Activated CD4-positive, CD25-positive, alpha-beta regulatory T cell (primary cell): ENCODE measurements at places on chromosomes 7 and 10.

DNA sequence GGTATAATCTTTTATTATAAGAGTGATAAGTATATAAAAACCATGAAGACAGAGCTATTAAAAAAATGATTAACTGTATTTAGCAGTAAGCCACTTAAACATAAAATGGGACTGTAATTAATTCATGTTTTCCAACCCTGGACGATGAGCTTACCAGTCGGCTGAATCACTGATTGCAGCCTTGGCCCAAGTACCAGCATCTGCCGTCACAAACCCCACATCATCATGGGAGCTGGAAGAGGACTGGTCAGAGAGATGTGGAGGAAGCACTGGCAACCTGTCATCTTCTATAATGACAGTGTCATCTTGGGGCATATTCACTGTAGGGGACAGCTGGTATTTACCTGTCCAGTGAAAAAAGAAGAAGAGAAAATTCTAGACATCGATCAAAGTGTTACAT is 473.6 kb downstream of the PARD3 start:
- no peak for DNase-seq

DNA sequence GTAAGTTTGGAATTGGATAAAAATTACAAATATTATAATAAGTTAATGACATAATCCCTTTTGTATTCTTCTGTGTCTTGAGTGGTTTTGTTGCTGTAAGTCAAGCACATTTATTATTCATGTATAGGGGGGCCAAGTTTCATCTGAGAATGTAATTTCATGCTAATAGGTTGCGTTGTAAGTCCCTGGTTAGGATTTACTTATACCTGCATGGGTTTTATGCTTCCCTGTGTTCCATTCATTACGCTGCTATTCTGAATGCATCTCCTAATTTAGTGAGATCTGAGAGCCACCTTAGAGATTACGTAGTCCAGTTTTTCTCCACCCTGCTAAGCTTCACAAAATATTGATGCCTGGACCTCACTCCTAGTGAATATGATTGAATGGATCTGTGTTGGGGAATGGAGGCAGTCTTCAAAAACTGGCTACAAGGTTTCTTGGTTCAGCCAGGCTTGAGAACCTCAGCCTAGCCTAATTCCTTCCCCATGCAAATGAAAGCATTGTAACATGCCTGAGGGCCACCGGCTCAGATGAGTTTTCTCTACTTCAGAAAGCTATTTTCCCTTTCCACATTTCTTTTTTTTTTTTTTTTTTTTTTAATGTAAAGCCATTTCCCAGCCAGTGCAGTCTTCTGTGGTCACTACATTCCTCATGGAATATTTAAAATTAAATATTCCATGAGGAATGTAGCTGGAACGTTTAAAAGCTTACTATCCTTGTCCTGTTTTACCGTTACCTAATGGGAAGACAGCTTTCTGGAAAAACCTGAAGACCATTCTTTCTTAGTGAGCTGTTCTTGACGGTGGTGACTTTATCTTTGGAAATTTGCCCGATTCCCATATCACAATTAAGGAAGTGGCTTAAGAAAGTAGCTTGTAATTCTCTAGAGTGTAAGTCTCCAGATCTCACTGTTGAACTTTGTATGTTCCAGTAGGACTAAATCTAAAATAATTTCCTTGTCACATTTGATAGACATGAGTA is 16.0 kb downstream of the PAPSS2 start:
- no peak for DNase-seq

DNA sequence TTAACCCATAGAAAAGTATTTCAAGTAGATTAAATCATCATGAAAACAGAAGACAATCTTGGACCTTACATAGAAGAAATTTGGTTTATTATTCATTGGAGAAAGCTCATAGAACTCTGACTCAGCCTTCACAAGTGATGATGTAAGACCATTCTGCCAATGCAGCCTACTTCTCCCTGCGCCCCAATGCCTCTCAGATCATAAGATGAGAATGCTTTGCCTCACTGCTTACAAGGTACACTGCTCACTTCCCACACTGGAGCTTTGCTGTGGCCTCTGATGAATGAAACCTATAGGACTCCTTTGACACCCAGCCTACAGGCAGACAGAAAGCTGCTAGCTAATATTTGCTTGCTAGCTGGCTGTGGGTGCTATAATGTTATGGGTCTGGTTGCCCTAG is 569.4 kb upstream of the STEAP1 start:
- no peak for DNase-seq

DNA sequence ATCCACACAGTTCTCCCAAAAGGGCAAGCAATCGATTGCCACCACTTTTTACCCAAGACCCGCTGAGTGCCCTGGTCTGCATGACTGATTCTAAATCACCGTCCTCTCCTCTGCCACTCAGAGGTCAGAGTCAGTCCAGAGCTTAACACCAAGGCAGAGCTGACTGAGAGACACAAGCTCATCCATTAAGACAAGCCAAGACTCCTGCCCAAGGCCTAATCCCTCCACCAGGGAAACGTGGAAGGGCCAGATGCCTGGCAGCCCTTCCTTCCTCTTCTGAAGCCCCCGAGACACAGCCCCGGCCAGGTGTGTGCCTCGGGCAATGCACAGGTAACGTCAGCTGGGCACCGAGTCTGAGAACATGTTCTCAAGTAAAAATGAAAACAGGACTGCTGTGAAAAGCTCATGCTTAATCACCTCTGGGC is 51.7 kb downstream of the DIP2C start:
- no peak for DNase-seq

DNA sequence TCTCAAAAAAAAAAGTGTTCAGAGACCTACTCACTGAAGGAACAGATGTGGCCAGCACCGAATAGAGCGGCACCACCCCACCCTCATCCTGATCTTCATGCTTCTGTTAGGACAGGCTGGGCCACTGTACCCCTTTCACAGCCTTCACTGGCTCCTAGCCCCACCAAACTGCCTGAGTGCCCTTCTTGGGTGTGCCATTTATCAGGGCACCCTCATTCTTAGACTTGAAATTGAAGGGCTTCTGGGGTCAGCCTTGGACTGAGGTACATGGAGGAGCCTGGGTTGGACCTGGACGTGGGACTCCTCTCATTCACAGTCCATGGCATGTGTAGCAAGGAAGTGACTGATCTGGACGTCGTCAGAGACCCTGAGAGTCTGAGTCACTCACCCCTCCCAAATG is 190.3 kb downstream of the COBL start:
- DNase-seq = no peak

GRCh38 chr7:48004032-48004431 is 24.6 kb upstream of the HUS1 start:
- DNase-seq = no peak

DNA sequence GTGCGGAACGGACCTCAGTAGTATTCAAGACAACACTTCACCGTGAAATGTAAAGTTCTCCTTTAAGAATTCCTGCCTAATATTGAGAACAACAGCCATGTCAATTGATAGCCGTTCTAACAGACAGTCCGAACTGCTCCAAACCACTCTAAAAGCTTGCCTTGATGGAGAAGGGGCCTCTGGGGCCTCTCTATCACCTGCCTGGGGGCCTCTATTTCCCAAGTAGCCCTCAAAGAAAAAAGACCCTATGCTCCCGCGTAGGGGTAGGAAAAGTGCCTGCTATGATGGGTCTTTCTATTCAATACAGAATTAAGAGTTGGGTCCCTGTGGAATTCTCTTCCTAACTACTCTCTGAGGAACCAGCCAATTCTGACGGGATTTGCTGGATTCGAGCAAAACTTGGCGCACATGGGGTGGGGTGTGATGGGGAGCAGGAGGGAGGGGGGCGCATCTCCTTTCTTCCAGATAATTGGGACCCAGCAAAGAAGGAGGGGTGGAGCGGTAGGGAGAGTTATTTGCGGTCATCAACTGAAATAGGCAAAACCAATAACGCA is 8.3 kb upstream of the DLX6 start:
- DNase-seq = no peak

DNA sequence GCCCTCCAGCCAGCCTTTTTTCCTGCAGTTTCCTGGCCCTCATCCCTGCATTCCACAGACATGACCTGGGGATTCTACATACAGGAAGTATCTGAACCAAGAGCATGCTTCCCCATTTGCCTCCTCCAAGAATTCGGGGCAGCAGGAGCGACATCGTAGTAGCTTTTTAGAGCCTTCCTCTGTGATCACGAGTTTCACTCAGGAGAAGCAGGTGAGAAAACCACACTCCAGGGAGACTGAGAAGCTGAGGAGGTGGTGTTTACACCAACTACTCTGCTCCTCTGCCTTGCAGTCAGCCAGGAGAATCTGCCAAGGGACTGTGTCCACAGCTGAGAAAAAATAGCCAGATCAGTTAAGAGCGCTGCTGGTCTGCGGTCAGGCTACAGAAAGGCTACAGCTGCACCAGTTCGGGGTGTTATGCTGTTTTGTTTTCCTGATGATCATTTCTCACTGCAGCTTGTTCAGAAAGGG is 54.1 kb downstream of the HSPA12A start:
- no peak for DNase-seq

DNA sequence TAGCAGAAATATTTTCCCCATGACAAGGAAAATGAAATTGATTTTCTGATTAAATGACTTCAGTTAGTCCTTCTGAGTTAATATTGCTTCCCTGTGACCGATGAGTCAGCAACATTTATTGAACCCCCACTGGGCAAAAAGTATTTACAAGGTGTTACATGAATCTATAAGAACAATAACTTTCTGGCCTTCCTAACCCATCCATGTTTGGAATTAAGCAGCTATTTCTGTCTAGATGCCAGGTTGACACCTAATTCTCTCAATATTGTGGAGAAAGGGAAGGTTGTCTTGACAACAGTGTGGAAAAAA is 112.9 kb upstream of the JAZF1 start:
- DNase-seq = no peak

DNA sequence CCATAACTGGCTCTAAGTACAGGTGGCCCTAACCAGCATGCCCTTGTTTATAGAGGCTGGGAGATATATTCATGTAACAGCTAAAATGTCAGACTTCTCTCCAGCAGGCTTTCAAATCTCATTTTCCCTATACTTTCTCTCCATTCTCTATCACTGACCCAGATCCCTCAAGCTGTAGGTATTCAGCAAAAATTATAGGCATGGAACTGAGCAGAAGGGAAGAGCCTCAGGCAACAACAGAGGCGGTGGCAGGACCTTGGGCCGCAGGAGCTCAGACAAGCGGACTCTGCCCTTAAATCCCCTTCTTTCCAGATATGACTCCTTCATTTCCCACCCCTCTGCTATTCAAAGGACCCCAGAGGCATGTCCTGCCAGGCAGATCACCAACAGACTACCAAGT is 417.4 kb downstream of the PLXNA4 start:
- no peak for DNase-seq

GRCh38 chr7:16739863-16740622 is 13.5 kb upstream of the TSPAN13 start:
- DNase-seq = no peak

GRCh38 chr10:85946713-85947326 is 419.8 kb downstream of the GRID1 start:
- no peak for DNase-seq

DNA sequence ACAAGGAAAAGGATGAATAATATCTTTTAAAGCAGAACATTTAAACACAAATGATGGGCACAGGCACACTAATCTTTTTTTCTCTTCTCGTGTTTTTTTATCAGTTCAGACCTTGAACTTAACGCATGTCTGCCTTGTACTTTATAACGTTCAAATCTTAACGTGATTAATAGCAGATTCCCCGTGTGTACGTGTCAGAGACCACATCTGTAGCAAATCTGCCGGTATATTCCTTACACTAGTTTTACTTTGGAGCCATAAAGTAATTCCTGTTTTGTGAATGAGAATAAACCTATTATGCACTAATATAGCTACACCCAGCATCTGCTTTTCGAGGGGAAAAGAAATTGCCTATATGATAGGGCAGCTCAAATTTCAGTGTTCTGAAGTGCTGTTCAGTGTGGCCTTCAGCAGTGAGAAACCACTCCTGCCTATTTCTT is 166.0 kb upstream of the TCF7L2 start:
- DNase-seq = no peak

DNA sequence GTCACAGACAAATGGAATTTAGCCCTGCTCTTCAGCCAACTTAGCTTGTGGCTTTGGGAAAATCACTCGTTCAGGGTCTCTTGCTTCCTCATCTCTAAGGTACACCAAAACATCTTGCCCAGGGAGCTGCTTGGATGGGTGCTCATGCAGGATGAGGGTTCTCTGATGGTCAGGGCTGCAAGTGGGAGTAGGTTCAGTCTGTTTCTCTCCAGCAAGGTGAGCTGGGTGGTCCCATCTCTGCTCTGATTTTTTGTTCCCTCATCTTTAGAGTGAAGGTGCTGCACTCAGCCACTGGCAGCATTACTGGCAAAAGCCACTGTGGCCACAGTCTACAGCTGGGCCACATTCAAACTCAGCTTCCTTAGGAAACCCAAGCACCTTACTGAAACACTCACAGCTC is 149.9 kb upstream of the GPR26 start:
- no peak for DNase-seq

DNA sequence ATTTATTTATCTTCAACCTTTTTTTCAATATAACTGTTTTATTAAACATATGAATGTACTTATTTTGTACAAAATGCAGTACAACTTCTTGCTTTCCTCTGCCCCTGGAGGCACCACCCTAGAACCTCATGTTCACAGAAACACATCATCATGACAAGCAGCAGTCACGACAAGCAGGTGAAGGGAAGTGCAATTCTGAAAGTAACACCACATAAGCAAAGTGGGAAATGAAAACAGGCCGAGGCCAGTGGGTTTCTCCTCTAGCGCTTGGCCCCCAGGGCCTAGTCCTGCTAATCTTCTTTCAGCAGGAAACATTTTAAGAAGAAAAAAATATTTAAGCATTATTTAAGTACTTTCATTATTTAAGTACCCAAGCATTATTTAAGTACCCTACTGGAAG is 598.1 kb downstream of the SH2D4B start:
- DNase-seq = no peak

- no peak for DNase-seq
These were observed 34.4 kb upstream of the SLC29A4 start for GRCh38 chr7:5248201-5248885.

DNA sequence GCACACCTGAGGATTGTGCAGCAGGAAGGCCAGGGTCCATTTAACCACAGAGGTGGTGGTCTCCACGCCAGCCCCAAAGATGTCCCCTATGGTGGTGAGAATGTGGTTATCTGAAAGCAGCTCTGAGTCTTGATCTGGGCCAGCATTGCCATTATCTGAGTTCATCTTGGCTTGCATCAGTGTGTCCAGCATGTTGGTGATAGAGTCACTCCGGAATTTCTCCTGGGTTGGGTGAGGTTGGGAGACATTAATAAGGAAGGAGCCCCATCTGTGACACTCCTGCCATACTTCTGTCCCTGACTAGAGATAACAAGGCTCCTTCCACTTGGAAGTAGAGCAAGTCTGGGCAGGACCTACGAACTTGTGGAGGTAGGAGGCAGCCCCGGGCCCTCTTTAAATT is 4.2 kb downstream of the CYP17A1 start:
- no peak for DNase-seq

DNA sequence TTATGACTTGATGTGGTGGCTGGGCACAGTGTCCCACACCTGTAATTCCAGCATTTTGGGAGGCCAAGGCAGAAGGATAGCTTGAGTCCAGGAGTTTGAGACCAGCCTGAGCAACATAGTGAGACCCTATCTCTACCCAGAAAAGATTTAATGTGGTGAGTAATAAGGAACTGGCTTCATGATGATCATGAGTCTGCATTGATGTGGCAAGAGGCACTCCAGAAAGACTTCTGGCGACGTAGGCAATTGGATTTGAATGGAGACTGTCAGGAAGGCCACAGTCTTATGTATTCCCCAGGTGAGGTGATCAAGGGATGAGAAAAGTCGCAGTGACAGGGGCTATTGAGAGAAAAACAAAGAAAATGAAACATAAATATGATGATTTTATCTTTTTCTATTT is 138.0 kb downstream of the CACNB2 start:
- DNase-seq = no peak

- DNase-seq = no peak
These were observed 8.3 kb downstream of the TMEM273 start for GRCh38 chr10:49179699-49180443.

- no peak for DNase-seq
These were observed 328.9 kb downstream of the PRPF18 start for GRCh38 chr10:13915710-13916109.
